ENCODE measurements at places on chromosomes 5 and 9. TPM values are rescaled to one million over a fixed set of nuclear protein-coding genes. Genes with fewer than 3 reads are reported as not detected.

The BAAT gene
- polyA plus RNA-seq, result not detected

The HCN1 gene
- not detected for polyA plus RNA-seq

The SREK1 gene
- 19.0 TPM for polyA plus RNA-seq

The OCLN gene
- polyA plus RNA-seq, result 0.06 TPM

The HOMER1 gene
- polyA plus RNA-seq, result 0.44 TPM

The PLGRKT gene
- 58.1 TPM for polyA plus RNA-seq

The LIX1 gene
- polyA plus RNA-seq, result not detected

The JAKMIP2 gene
- polyA plus RNA-seq, result 5.0 TPM

The SLCO6A1 gene
- polyA plus RNA-seq, result not detected

The PCDHGB5 gene
- not detected for polyA plus RNA-seq

The SAXO1 gene
- polyA plus RNA-seq, result not detected

The IL7R gene
- 128 TPM for polyA plus RNA-seq

The DND1 gene
- polyA plus RNA-seq, result not detected

The IFNB1 gene
- polyA plus RNA-seq, result not detected

The SCGB3A2 gene
- not detected for polyA plus RNA-seq

The MORN5 gene
- polyA plus RNA-seq, result not detected

The DOLPP1 gene
- polyA plus RNA-seq, result 9.1 TPM

The CDH9 gene
- polyA plus RNA-seq, result not detected

The IL13 gene
- polyA plus RNA-seq, result not detected

The PCDHGC3 gene
- 0.09 TPM for polyA plus RNA-seq

The RICTOR gene
- 13.9 TPM for polyA plus RNA-seq

The CD74 gene
- polyA plus RNA-seq, result 930 TPM

The DIPK1B gene
- not detected for polyA plus RNA-seq

The PAPPA gene
- polyA plus RNA-seq, result not detected

The SWI5 gene
- 19.8 TPM for polyA plus RNA-seq

The CMYA5 gene
- polyA plus RNA-seq, result not detected

The FCN2 gene
- polyA plus RNA-seq, result not detected

The SLC46A2 gene
- polyA plus RNA-seq, result 0.11 TPM

The LHX6 gene
- polyA plus RNA-seq, result not detected

The C9orf50 gene
- not detected for polyA plus RNA-seq

The ASPN gene
- not detected for polyA plus RNA-seq

The C5orf63 gene
- polyA plus RNA-seq, result 14.8 TPM

The CD180 gene
- not detected for polyA plus RNA-seq

The CAMSAP1 gene
- polyA plus RNA-seq, result 1.5 TPM

The OR1Q1 gene
- polyA plus RNA-seq, result not detected
